Fibroblast of the aortic adventitia (primary cell): ENCODE measurements at places on chromosomes 5 and 9. TPM values are rescaled to one million over a fixed set of nuclear protein-coding genes. Genes with fewer than 3 reads are reported as not detected.

The EGFLAM gene
- total RNA-seq: 0.08 and 16.2 TPM in 2 replicates

The OR1L6 gene
- not detected in 2 replicates for total RNA-seq

The SYK gene
- not detected in 2 replicates for total RNA-seq

The UGCG gene
- 51.6 and 70.9 TPM in 2 replicates for total RNA-seq

The SLCO6A1 gene
- total RNA-seq: not detected in 2 replicates

The IL13 gene
- total RNA-seq: not detected in 2 replicates

The SIT1 gene
- total RNA-seq: 0.18 and 1.6 TPM in 2 replicates

The LEAP2 gene
- total RNA-seq: 0.18 and 0.74 TPM in 2 replicates

The PCDHGA2 gene
- 2.5 and 3.9 TPM in 2 replicates for total RNA-seq

DNA sequence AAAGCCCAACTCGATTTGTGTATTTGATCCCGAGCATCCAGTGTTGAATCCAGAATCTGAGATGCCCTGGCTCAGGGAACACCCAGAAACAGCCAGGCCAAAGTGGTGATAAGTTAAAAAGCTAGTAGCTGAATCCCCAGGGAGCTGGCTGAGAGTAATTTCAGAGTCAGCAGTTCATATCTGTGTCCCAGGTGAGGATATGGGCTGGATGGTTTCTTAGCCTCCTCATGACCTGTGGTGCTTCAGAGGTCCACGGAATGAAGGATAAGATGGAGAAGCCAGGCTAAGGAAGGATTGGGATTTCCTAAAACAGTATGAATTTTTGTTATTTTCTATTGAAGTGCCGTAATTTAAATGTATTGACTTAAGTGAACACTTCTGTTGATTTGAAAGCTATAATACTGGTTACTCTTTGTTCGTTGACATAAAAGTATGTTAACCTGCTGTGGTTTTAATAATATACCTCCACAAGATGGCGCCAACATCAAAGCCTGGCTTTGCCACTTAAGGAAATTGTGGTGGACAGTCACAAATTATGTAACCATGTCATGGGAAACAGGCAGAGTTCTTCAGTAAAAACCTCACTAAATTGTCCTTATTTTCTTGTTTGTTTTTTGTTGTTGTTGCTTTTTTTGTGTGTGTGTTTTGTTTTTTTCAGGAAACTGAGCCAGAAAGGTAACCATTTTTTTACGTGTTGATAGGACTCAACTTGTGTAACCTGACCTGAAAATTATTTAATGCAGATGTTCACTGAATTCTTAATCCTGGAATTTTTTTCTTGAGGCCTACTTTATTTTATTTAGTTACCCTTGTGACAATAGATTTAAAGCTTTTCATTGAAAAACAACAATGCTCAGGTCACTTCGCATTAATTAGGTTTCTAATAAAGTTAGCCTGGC lies 11.4 kb downstream of the MTAP start:
- peak; percentile 94 for DNase-seq

DNA sequence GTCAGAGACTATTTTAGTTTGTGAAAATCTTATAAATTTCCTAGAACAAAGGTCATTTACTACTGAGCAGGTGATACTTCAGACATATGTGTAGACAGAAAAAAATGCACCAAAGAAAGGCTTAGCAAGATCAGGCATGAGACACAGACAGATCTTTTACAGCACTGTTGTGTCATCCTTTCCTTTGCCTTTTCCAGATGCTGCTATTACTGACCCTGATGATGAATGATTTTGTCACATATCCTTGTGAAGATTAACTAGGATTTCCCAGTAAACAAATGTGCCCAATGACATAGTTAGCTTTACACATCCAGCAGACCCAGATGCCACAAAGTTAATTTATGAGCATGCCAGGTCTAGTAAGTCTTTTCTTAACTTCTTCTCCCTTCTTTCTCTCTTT lies 68.2 kb downstream of the DMRTA1 start:
- DNase-seq: no peak

- peak; percentile 22 for DNase-seq
Measured at GRCh38 chr9:137255448-137256114, 454 bp downstream of the NELFB start.

DNA sequence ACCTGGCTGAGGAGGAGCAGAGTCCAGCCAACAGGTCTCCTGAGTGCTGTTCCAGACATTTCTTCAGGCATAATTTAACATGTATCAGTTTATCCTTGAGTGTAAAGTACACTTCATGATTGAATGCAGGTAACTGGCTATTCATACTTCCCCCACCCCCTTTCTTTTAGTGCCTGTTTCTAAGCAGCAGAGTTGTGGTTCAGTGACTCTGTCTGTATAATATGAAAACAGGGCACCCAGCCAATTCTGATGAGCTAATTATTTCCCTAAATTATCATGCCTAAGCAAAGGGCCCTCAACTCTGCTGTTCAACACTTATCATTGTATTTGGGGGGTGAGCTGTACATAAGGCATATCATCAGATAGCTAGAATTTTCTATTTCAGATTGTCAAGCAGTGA lies 51.9 kb upstream of the ZSWIM6 start:
- peak; percentile 77 for DNase-seq

GRCh38 chr5:37520811-37521210 lies 141.7 kb downstream of the WDR70 start:
- DNase-seq: no peak

GRCh38 chr5:154829589-154830218 lies 20.7 kb downstream of the FAXDC2 start:
- DNase-seq: no peak

- DNase-seq: no peak
Measured at GRCh38 chr9:35738186-35738585, 5.7 kb downstream of the CREB3 start.

- no peak for DNase-seq
Measured at GRCh38 chr9:114303571-114303970, 19.3 kb upstream of the ORM1 start.

DNA sequence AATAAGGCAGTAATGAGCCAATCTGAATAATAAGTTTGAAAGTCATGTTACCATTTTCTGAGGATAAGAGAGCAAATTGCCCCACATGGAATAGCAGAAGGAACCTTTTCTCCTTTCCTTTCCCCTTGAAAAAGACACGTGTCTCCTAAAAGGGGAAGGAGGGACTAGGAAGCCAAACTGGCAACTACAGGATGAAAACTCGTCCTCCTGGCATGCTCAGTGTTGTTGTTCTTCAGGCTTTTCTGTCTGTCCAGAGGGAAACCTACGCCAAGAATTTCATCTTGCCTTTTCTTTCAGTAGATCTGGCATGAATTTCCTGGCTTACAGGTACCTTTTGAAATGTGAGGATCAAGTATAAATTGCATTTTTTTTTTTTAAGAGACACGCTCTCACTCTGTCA lies 355.9 kb upstream of the TLE4 start:
- DNase-seq: peak; percentile 60
